ENCODE measurements at places on chromosomes 4 and X.
A peak's percentile ranks its signal among the peaks of the same experiment; 100 is the strongest.

GRCh38 chr4:125313497-125313896 is 1.3 kb upstream of the FAT4 start:
- peak; percentile 44 for DNase-seq

DNA sequence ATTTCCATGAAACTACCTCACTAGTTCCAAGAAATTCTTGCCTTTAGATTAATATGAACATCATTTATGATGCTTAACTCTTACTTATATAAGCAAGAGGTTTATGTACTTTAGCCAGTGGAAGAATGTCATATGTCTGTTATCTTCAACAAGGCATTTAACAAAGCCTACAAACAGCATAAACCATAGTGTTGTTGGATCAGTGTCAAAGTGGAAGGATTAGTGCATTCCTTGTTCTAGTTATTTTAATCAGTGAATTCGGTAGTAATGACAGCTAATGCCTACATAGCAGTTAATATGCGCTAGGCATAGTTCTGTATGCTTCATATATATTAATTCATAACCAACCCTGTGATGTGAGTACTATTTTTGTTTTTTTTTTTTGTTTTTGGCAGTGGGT is 3.1 kb downstream of the PI4K2B start:
- no peak for DNase-seq

- no peak for DNase-seq
Measured at GRCh38 chr4:176618138-176618537, 174.6 kb downstream of the VEGFC start.

GRCh38 chr4:132691668-132692067 is 457.4 kb upstream of the PCDH10 start:
- DNase-seq = no peak

DNA sequence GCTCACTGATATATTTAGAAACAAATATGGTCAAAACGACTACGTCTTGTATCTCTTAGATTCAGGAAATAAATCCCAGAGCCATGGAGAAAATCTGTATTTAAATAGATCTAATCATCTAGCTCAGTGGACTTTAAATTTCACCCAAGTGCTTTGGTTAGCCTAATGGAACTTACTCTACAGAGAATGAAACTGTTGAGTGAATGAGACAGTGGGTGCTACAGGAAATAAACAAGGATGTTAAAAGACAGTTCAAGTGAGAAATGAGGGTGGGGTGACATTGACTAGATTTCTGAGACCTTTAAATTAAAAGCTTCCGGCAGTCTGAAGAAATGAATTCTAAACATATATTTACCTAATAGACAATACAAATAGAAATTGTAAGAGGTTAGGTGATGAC is 2197.0 kb downstream of the ARAP2 start:
- DNase-seq = no peak

DNA sequence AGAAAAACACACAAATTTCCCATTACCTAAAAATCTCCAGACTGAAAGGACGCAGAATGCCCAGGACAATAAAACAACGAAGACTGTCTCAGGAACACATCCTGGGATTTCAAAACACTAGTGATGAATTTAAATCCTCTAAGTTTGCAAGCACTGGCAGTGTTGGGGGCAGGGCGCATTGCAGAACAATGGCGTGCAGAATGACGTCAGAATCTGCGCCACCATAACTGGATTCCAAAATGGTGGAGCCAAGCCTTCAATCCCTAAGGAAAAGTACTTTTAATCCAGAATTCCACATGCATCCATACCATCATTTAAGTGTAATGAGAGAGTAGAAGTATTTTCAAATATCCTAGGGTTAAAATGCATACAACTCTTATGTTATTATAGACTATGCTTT is 679.1 kb downstream of the TRIML1 start:
- no peak for DNase-seq

GRCh38 chr4:26326791-26327190 is 6.0 kb downstream of the RBPJ start:
- no peak for DNase-seq

DNA sequence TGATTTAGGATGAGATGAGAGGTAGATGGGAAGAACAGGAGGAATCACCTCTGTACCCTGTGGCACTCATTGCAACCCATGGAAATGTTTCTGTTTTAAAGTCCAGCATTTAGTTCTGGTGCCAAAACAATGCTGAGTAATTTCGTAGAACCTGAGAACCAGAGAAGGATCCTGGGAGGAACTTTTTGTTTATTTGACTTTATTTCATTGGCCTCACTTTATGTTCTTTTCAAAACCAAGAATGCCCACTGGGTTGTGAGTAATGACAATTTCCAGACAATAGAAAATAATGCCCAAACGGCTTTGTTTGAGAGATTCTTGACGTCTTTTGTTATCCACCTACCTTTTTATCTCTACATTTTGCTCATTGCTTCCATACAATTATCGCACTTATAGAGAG is 111.3 kb downstream of the SHROOM3 start:
- no peak for DNase-seq

DNA sequence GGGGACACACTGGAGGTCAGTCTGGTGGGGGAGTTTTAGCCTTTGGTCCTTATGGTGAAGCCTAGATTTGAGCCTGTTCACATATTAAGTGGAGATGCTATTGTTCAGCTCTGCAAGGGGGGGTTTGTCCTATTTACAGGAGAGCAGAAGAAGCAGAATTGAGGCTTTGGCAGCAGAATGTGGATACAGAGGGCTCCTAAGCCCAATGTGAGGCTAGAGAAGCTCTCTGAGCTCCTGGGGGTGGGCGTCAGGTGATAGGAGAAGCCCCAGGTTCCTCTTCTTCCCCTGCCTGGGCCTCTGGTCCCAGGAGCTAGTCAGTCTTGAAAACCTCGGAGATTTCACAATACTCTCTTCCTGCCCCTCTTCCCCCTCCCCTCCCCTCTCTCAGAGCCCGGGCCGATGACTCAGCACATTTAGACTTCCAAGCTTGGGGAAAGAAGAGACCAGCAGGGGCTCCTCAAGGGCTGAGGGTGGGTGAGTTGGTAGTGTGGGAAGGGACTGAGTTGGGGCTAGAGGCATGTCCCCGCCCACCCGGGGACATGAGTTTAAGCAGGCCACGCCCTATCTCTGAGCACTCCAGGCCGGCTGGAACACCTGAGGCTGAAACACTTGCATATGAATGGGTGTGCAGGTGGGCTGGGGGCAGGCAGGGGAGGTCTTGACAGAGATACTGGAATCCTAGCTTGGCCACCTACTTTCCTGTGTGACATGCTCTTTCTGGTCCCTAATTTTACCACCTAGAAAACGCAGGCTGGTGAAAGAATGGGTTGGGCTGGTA is 3.4 kb downstream of the TFE3 start:
- peak; percentile 85 for DNase-seq

DNA sequence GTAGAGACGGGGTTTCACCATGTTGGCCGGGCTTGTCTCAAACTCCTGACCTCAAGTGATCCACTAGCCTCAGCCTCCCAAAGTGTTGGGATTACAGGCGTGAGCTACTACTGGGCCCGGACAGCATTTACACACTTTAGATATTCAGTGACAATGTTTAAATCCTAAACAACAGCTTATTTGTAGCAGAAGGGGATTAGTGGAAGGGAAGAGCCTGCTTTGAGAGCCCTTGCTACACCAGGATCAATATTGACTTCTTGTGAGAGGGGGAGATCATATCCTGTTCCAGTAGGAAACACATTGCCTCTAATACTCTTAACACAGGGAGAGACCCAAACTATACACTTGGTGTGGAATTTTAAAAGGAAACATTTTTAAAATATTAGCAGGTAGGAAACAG is 7.1 kb downstream of the MGST2 start:
- DNase-seq = no peak

DNA sequence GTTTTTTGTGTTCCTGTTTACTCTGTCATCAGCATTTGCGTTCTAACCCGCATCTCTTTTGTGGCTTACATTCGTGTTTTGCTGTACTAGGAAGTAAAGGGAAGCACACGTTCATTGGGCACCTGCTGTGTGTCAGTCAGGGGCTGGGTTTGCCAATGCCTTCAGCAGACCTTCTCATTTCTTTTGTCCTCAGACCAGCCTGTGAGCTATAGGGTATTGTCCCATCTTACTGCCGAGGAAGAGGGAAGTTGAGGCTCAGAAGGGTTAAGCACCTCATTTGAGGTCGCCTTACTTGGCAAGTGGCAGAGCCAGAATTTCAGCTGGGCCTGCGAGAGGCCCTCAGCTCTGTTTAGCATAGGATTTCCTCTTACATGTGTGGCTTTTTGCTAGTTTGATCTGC is 8.7 kb downstream of the TBC1D14 start:
- DNase-seq = no peak

- DNase-seq = no peak
Measured at GRCh38 chrX:111410590-111411078, 1.4 kb downstream of the DCX start.

- DNase-seq = no peak
Measured at GRCh38 chr4:181870326-181870725, 372.9 kb upstream of the TENM3 start.

- DNase-seq = no peak
Measured at GRCh38 chr4:112172180-112172579, 26.9 kb downstream of the FAM241A start.

DNA sequence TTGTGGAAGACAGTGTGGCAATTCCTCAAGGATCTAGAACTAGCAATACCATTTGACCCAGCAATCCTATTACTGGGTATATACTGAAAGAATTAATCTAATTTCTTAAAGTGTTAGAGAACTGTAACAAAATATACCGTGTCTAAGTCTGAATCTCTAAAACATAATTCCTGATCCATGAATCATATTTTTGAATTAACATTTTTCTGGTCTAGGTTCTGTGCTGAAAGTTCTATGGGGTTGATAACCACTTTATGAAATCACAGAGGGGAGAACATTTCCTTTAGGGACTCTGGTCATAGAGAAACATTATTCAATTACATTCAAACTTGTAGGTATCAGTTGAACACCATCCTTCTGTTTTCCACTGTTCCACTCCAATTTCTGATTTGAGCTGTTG is 91.9 kb upstream of the ETNPPL start:
- DNase-seq = no peak
